ENCODE measurements at places on chromosomes 5 and 9.

- no peak overlapping the region for H3K4me3 ChIP-seq
- no peaks in the 10 kb centered on the region for H3K4me1 ChIP-seq
- H3K27ac ChIP-seq: no peak overlapping the region
Observed at GRCh38 chr5:34749431-34749873, 89.5 kb upstream of the TTC23L start.

DNA sequence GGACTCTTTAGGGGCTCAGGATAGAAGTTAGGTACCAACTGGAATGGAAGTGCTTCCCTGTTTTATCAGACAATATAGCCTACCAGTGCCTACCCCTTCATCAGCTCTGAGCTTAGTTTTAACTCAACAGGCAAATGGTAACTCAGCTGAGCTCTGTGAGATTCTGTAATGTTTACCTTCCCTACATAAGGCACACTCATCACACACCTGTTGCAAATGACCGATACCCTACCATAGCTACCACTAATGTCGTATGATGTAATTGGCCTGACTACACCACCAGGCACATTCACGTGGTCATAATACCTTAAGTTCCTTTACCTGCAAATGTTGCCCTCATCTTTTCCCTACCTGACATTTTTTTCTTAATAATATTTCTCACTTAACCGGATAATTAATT, 254.8 kb downstream of the ADGRV1 start:
- H3K4me3 ChIP-seq: no peak overlapping the region
- no peaks in the 10 kb centered on the region for H3K4me1 ChIP-seq
- no peak for DNase-seq
- H3K36me3 ChIP-seq: no peaks in the 10 kb centered on the region

DNA sequence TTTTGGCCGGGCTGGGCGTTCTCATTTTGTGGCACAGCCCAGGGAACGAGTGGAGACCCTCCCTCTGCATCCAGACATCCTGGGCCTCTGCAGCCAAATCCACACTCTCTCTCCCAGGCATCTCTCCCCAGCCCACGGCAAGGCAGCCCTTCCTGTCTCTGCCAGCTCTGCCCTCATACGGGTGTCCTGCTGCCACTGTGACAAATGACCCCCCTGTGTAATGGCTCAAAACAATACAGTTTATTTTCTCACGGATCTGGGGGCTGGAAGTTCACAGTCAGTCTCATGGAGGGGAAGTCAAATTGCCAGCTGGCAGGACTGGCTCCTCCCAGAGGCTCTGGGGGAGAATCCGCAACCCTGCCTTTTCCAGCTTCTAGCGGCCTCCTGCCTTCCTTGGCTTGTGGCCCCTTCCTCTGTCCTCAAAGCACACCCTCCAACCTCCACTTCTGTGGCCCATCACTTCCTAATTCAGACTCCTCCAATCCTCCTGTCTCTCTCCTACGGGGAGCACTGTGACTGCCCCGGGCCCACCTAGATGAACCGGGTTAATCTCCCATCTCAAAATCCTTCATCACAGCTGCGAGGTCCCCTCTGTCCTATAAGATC, 70.2 kb upstream of the COL5A1 start:
- no peak overlapping the region for H3K27ac ChIP-seq
- DNase-seq: peak; percentile 8

- H3K4me1 ChIP-seq: no peaks in the 10 kb centered on the region
- no peak for DNase-seq
Observed at GRCh38 chr9:125908136-125908535, 161.0 kb downstream of the PBX3 start.

- peaks cover 2% of the 10 kb centered on the region for H3K36me3 ChIP-seq
- H3K4me1 ChIP-seq: no peaks in the 10 kb centered on the region
- H3K27me3 ChIP-seq: no peaks in the 10 kb centered on the region
- no peak overlapping the region for H3K4me3 ChIP-seq
- DNase-seq: no peak
Observed at GRCh38 chr9:109072133-109072692, 47.5 kb downstream of the TMEM245 start.

DNA sequence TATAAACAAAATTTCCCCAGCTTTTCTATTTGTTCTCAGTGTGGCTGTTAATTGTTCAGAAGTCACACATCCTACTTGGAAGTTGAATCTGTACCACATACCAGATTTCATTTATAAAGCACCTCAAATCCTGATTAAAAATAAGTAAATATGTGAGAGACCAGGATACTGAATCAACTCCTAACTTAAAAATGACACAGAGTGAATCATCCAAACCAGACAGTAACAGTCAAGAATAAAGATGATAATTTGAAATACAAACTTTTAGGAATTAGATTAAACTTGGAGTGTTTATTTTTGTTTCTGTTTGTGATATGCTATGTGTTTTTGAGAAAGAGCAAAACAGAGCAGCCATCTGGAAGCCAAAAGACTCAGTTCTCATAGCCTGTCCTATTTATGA, 633.2 kb upstream of the RORB start:
- H3K36me3 ChIP-seq: no peaks in the 10 kb centered on the region
- no peak overlapping the region for H3K4me3 ChIP-seq
- no peaks in the 10 kb centered on the region for H3K27me3 ChIP-seq

DNA sequence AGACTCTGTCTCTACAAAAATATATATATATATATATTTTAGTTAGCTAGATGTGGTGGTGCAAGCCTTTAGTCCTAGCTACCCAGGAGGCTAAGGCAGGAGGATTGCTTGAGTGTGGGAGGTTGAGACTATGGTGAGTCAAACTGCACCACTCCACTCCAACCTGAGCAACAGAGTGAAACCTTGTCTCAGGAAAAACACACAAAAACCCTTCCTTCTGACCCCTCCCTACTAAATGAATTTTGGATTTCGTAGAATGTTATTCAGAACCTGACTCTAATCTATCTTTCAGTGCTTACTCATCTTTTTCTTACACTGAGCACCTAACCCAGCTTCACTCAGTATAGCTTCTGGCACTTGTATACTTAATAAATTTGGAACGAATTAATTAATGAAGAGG, 35.2 kb upstream of the IL7R start:
- H3K27me3 ChIP-seq: no peaks in the 10 kb centered on the region
- no peak for DNase-seq
- H3K4me1 ChIP-seq: no peaks in the 10 kb centered on the region
- H3K36me3 ChIP-seq: no peaks in the 10 kb centered on the region
- no peak overlapping the region for H3K27ac ChIP-seq

DNA sequence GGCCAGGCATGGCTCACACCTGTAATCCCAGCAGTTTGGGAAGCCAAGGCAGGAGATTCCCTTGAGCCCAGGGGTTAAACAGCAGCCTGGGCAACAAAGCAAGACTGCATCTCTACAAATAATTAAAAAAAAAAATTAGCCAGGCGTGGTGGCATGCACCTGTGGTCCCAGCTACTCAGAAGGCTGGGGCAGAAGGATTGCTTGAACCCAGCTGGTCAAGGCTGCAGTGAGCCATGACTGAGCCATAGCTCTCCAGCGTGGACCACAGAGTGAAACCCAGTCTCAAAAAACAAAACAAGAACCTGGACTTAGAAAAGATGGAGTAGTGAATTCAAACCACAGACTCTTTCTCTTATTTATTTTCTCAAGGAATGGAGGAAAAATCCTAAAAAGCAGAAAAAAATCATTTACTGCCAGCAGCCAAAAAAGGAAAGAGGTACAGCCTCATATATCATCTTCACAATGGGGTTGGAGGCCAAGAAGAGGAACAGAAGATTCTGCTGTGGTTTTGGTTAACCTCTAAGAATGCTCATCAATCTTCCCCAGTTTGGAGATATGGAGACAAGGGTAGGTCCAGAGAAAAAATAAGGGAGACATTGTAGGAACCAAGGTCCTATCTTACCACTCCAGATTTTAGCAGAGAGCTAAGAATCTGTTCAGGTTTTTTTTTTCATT, 40.0 kb upstream of the MYO10 start:
- H3K4me3 ChIP-seq: no peak overlapping the region
- DNase-seq: no peak
- no peak overlapping the region for H3K27ac ChIP-seq
- no peaks in the 10 kb centered on the region for H3K4me1 ChIP-seq
- H3K36me3 ChIP-seq: no peaks in the 10 kb centered on the region

GRCh38 chr5:6261668-6262067, 116.7 kb downstream of the MED10 start:
- no peak overlapping the region for H3K27ac ChIP-seq
- no peak overlapping the region for H3K4me3 ChIP-seq
- H3K4me1 ChIP-seq: no peaks in the 10 kb centered on the region
- no peak for DNase-seq
- H3K36me3 ChIP-seq: no peaks in the 10 kb centered on the region

- no peaks in the 10 kb centered on the region for H3K36me3 ChIP-seq
- H3K4me1 ChIP-seq: peaks cover 5% of the 10 kb centered on the region
- no peak overlapping the region for H3K27ac ChIP-seq
- no peak for DNase-seq
- peaks cover 51% of the 10 kb centered on the region for H3K27me3 ChIP-seq
Observed at GRCh38 chr5:115184770-115185169, 15.1 kb upstream of the TRIM36 start.
